A549 treated with CpdA at 1 μM for 4 hours (cell line): ENCODE measurements at places on chromosomes 2 and 18. TPM values are rescaled to one million over a fixed set of nuclear protein-coding genes. Genes with fewer than 3 reads are reported as not detected.

The DYNAP gene
- not detected in 5 replicates for total RNA-seq

The TMEM198 gene
- 0.33 to 1.5 TPM (median 1.2 TPM) in 5 replicates for total RNA-seq

The HOXD3 gene
- total RNA-seq, result 0.15 to 0.35 TPM (median 0.27 TPM) in 4 of 5 replicates, not detected in the other

The RAB17 gene
- total RNA-seq, result 0.09 to 0.32 TPM (median 0.13 TPM) in 4 of 5 replicates, not detected in the other

The MROH2A gene
- 0.10 to 0.19 TPM (median 0.13 TPM) in 3 of 5 replicates, not detected in the others for total RNA-seq

The IL36RN gene
- 0.03 to 0.07 TPM (median 0.06 TPM) in 4 of 5 replicates, not detected in the other for total RNA-seq

The DNAH7 gene
- total RNA-seq, result 0.76 to 1.5 TPM (median 0.81 TPM) in 5 replicates

The SOX11 gene
- not detected in 5 replicates for total RNA-seq

The IFIH1 gene
- 0.95 to 1.9 TPM (median 1.3 TPM) in 5 replicates for total RNA-seq

The TFCP2L1 gene
- 0.68 to 0.98 TPM (median 0.80 TPM) in 5 replicates for total RNA-seq

The RUFY4 gene
- total RNA-seq, result not detected in 5 replicates

The TGFA gene
- 6.2 to 8.2 TPM (median 7.0 TPM) in 5 replicates for total RNA-seq

The MFSD2B gene
- total RNA-seq, result 0.14 to 0.84 TPM (median 0.37 TPM) in 5 replicates

The MREG gene
- 4.8 to 6.0 TPM (median 5.3 TPM) in 5 replicates for total RNA-seq
